ENCODE measurements at places on chromosomes 7 and 10.

DNA sequence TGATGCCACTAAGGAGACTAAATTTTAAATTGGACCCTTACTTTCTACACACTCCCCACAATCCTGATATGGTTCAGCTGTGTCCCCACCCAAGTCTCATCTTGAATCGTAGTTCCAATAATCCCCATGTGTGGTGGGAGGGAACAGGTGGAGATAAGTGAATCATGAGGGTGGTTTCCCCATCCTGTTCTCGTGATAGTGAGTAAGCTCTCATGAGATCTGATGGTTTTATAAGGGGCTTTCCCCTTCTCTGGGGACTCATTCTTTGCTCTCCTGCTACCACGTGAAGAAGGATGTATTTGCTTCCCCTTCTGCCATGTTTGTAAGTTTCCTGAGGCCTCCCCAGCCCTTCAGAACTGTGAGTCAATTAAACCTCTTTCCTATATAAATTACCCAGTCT, 18.4 kb upstream of the BET1 start:
- DNase-seq: peak; percentile 53

DNA sequence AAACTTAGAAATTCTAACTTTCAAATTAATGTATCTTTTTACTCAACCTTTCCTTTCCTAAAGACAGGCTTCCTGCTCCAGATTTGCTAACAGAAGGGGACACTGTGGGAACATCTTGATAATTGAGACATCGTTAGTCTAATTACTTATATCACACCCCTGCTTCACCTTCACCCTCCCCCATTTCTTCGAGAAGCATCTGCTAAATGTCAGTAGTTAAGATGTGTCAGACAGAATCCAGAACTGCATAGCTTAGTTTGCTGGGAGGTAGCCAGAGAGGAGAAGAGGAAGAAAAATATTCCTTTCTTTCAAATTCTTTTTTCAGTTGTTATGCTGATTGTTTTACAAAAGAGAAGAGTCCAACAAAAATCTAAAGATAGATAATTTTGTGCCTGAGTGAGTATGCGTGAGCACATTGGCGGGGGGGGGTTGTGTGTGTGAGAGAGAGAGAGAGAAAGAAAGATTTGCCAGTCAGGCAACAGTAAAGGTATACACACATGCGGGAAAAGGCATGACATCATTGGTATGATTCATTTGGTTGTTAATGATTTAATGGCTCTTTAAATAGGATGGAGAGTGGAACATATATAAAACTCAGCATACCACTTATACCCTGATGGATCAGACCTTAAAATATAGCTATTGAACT, 192.4 kb downstream of the PTN start:
- no peak for DNase-seq

GRCh38 chr10:45353186-45353585, 20.8 kb upstream of the ALOX5 start:
- no peak for DNase-seq

DNA sequence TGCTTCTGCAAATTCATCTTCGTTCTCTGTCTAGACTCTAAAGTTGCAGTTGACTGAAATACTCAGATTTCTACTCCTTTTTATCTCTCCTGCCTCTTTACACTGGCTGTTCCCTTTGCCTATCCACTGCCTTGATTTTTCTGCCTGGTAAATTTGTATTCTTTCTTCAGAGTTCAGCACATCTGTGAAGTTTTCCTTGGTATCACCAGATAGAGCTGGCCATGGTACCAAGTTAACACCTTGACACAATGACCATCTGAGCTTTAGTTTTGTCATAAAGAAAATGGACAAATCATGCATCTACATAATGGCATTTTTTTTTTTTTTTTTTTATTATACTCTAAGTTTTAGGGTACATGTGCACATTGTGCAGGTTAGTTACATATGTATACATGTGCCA, 143.0 kb downstream of the PPP1R3A start:
- no peak for DNase-seq

DNA sequence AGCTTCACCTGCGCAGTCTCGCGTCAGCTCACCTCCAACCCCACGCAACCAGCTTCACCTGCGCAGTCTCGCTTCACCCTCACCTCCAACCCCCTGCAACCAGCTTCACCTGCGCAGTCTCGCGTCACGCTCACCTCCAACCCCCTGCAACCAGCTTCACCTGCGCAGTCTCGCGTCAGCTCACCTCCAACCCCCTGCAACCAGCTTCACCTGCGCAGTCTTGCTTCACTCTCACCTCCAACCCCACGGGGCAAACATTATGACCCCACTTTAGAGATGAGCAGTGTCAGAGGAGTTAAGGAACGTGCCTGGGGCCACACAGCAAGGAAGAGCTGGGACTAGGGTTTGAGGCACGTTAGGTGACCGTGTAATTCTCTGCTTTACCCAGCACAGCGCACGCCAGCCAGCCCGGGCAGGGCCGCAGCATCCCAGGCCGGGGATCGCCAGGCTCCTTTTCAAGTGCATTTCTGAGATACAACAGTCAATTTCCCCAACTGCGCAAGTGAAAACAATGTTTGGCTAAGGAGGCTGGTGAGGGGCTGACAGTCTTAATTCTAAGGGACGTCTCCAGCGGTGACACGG, 22.6 kb upstream of the PDGFA start:
- DNase-seq: no peak

- no peak for DNase-seq
Measured at GRCh38 chr7:155557778-155558177, 11.4 kb upstream of the CNPY1 start.

DNA sequence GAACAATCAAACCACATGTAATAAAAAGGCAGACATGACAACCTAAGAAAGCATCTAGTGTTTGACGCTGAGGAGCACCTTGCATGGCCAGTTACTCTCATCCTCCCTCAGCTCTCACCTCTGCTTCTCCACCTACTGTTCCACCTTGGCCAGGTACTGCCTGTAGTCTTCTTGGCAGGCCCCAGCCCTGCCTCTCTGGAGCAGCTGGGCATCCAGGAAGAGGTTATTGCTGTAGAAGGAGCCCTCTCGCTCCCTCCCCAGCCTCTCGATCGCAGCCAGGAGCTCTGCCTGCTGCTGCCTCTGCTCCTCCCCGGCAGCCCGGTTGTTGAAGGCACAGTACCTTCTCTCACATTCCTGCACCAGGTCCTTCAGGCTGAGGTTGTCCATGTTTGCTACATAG, 9.7 kb downstream of the GIMAP5 start:
- DNase-seq: no peak

DNA sequence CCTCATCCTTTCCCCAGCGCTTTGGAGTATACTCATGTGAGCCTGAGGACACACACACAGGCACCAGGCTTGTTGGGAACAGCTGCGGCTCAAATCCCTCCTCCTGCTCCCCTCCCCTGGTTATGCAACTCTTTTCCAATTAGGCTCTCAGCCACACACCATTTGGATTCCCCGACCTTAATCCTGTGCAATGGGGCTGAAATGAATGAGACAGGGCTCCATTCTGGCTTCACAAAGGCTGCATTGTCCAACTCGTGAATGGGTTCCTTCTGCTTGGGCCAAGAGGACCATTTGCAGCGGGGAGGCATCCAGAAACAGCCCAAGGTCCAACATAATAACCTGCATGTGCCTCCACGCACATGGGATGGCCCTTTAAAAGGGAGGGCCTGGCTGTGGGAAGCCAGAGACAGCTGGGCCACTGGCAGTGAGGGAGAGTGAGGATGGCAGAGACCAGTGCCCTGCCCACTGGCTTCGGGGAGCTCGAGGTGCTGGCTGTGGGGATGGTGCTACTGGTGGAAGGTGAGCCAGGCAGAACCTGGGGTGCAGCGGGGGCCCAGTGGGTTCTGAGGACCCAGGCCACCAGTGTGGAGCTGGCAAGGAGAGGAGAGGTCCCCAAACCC, at the start of gene RGR:
RGR (plus strand) TSS at position 403 of the 620 bp plus-strand sequence; CDS start at position 441, 38 bp downstream.
- DNase-seq: no peak

DNA sequence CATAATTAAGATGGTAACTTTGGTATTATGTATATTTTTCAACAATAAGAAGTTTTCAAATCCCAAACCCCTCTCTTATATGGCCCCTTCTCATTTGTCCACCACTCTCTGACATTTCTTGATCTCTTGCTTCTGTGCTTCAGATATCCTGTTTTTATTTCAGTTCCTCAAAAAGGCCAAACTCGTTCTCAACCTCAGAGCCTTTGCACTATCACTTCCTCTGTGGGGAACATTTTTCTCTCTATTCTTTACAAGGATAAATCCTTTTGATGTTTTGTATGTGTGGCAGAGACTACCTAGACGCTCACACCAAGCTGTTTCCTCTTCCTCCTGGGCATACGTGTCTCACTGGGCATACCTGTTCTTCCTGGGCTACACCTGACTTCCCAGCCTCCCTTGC, 54.2 kb upstream of the FRMD4A start:
- no peak for DNase-seq

- peak; percentile 79 for DNase-seq
Measured at GRCh38 chr7:44490351-44491200, at the start of gene NUDCD3. Gene NUDCD3 (minus strand): TSS chr7:44490658. CDS start chr7:44490600, 58 bp downstream.

DNA sequence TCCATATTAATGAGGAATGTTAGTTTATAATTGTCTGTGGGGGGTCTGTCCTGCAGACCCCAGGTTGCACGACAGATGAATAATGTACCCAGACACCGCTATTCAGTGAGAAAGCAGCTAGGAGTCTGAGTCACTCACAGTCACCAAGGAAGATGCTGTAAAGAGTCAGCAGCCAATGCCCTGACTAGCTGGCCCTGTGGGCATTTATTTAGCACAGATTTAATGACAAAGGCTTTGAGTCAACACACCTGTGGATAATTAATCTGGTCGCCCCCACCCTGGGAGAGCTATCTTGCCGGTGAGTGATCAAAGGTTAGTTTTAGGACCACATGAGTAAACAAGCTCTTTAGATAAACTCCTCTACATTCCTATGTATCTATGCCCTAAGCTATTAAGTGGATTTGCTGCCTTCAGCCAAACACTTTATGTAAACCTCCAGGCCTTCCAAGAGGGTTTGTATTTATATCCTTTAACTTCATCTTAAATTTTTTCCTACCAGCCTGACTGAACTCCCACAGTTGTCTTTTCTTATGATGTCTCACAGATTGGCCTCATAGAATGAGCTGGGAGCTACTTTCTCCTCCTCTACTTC, 180.0 kb upstream of the ADCY1 start:
- no peak for DNase-seq

DNA sequence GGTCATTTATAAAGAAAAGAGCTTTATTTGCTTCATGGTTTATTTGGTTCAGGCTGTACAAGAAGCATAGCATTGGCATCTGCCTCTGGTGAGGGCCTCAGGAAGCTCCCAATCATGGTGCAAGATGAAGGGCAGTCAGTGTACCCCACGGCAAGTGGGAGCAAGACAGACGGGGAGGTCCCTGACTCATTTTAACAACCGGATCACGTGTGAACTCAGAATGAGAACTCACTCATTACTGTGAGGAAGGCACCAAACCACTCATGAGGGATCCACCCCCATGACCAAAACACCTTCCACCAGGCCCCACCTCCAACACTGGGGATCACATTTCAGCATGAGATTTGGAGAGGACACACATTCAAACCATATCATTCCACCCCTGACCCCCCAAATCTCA, 15.7 kb upstream of the CRYGN start:
- DNase-seq: no peak

DNA sequence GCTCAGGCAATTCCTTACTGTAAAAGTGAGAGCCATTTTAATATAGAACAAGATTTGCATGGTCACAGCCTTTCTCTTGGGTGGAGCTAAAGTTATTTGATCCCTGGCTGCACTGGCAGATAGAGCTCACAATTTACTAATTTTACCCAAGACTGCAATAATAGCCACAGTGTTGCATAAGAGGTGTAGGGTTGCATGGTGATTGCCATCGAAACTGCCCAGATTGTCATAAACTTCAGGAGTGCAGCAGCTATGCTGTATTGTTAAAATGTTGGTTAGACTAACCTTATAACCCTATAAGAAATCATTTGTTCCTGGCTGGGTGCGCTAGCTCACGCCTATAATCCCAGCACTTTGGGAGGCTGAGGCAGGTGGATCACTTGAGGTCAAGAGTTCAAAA, 50.0 kb downstream of the VCL start:
- no peak for DNase-seq
